Kasumi-1 (cell line): ENCODE measurements at places on chromosomes 6 and 20.

DNA sequence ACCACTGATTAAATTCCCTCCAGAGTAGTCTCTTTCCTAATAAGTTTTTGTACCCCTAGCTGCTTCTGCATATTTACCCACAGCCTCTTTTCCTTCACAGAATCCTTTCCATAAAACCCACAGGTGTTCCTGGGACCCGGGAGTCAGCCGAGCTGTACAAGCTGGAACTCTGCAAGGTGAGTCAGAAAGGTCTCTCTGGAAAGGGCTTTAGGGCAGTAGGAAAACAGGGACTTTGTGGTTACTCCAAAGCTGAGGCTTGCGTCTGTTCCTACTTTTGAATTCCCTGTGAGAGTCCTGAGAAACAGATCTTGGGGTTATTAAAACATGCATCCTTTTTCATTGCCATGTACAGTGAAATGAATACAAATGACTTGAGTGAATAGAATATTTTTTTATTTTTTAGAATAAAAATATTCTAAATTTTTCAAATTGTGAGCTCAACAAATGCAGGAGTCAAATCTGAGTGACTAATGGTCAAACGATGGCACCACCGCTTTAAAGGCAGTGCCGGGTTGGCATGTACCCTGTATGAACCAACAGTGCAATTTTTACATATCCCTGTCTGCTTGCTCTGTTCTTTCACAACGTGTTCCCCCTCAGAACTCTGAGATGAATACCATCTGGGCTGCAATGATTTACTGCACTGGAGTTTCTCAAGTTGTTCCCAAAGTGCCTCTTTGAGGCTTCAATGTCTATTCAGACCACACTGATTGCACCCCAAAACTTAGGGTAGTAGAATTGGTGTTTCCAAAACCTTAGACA is 78.4 kb downstream of the GFRAL start:
- no peak for DNase-seq

DNA sequence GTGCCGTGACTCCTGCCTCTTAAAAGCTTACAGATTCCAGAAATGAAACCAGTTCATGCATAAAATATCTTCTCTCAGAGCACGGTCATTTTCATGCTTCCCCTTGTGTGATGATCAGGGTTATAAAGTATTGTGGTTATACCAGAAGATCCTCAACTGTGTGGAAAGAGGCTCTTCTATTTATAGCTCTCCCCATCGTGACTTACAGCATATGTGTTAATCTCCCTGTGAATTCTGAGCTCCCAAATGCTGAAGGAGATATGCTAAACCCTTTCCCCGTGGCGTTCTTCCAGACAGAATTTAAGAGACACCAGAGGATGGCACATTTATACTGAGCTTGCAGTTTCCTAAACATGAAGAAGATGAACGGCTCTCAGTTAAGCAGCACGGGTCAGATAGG is 158.8 kb downstream of the CDH26 start:
- peak; percentile 83 for DNase-seq

DNA sequence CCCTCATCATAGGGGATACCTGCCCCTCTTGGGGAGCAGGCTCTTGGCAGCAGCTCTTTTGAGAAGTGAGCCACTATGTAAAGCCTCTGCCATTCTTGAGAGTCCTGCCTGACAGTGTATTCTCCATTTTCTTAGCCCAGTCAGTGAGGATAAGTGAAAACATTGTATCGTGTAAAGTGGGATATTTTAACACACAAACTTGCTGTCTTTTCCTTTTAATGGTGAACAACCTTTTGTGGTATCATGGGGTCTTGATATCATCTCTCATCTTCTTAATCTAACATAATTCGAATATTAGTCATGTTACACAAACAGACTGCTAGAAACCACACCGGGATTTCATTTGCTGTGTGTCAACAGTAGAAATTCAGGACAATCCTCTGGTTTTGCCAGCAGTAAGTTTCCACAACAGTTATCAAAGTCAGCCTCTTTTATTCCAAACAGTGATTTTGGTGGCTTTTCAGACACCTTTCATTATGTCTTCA is 136.2 kb downstream of the HIVEP1 start:
- DNase-seq, result no peak

DNA sequence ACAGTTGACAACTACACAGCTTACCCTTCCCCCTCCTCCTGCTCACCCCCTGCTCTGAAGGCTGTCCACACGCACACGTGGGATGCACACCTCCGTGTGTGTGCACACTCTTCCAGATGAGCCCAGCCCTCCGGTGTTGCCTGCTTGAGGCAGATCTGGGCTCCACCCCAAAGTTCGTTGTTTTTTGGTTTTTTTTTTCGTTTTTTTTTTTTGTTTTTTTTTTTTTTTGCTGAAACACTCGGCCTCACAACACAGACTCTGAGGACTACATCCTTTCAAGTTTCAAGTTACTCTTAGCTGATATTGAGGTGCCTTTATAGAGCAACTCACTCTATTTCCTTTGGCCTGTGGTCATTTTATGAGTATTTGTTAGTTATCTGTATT is 88.2 kb downstream of the RREB1 start:
- no peak for DNase-seq

DNA sequence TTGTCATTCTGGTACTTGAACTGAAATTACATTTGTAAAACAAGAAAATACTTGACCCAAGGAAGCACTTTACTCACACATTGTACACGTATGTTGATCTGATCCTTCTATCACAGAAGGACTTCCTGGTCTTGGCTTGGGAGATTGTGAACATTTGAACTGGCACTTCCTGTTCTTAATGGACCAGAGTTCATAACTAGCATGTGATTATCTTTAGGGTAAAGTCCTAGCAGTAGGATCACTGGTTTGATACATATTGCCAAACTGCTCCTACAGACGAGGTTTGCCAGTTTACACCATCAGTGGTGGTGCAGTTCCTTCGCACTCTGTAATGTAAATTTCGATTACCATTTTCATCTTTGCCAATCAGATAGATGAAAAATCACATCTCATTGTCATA is 12.7 kb downstream of the HECA start:
- no peak for DNase-seq

DNA sequence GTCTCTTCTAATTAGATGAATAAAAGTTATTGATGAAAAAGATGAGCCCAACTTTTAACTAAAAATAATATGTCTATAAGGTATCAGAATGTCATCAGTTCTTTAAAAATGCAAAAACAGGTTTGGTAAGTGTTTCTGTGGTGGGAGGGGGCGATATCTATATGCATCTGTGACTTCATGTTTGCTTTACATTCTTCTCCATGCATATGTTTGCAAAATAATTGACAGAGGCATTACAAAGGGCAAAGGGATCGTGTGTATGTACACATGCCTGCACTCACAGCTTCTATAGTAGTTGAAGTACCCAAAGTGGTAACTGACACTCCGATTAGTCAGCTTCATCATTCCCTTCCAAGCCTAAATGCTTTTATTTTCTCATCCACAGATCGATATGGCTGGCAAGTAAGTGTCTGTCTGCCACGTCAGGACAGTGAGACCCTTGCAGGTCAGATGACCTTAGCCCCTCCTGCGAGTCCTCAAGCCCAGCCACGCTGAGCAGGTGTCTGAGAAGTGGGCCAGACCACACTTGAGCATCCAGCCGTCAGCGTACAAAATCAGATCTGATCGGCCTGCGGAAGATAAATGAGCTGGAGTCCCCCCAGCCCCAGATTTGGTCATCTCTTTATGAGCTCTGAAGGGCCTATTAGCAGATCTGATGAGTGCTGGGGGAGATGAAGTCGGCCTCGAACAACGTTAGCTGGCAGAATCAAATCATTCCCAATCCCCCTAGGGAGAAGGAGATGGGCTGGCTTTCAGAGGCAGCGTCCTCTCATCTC is 369.1 kb downstream of the MAFB start:
- no peak for DNase-seq

GRCh38 chr6:129665555-129665954 is 44.4 kb downstream of the ARHGAP18 start:
- DNase-seq, result no peak

DNA sequence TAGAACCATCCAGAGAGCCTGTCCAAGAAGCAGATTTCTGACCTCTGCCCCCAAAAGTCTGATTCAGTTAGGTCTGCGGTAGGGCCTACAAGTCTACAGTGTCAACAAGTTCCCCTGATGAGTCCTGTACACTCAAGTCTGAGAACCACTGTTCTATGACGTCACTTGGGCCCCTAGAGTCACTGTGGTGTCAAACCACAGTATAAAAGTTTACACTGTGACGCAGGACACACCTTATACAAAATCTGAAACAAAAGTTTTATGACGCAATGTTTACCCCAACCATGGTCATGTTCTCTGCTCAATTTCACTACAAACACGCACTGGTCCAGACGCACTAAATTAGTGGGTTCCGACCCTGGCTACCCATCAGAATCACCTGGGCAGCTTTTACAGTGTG is 17.9 kb downstream of the SLA2 start:
- DNase-seq, result no peak

GRCh38 chr20:32463642-32464400 is 105.7 kb downstream of the ASXL1 start:
- DNase-seq, result no peak

DNA sequence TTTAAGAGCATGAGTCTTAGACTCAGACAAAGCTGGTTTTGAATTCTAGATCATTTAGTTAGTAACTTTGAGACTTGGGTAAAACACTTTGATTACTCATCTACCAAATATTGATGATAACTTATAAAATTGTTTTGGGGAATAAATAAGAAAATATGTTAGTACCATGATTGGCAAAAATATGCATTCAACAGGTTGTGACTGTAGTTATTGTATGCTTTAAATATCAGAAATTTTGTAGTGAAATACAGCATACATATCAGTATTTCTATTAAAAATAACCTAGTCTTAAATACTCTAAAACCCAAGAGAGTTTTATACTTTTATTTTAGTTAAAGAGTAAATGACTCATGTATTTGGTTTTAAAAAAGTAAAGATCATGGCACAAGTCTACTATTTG is 68.7 kb downstream of the ENPP1 start:
- no peak for DNase-seq

DNA sequence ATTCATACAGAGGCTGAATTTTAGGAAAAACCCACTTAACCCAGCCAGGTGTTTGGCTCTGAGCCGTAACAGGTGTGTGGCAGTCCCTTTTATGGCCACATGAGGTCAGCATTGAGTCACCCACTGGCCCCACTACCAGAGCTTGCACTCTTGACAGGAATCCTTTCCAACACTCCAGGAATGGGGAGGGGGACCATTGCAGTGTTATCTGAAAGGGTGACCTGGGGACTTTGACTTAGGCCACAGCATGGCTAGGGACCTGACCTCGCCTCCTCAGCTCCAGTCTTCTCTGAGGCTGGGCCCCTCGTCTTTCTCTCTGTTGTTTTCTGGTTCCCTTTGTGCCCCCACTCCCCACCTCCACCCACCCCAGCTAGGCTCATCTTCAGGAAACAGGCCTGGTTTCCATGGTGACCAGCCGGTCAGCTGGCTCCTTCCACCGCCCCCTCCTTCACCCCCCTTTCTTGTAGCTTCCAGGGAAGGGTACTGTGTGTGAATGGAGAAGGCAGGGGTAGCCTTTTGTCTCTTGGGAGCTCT is 2.1 kb upstream of the TMEM151B start:
- peak; percentile 41 for DNase-seq

GRCh38 chr6:147164761-147165160 is 39.5 kb upstream of the STXBP5 start:
- DNase-seq, result no peak

DNA sequence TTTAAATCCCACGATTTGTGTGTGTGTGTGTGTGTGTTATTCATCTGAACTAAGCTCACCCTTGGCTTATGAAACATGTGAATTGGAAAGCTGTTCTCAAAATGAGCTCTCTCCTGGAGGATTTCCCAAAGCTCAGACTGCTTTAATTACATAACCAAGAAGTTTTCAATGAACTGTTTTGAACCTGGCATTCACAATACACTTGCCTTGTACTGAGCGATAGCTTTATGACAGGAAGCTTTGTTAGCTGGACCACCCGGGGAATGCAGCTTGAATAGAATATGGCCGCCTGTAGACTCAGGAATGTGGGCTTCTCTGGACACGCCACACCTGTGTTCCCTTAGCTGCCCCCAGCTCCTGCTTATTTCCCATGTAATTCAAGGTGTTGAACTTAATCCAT is 71.4 kb upstream of the PREP start:
- DNase-seq, result no peak

DNA sequence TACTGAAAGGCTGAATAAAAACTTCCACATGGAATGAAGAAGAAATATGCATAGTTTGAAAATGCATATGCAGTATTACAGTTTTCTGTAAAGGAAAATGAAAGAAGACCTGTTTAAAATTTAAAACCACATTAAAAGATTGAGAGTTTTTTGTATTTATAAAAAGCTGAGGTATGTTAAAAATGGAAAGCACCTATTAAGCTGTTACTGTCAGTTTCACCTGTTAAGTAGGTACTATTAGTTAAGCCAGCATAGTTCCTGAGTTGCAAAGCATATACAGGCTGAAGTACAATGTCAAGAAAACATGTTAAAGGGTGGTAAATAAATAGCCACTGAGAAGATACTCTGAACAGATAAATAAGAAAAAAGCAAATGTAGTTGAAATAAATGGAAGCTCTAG is 69.9 kb downstream of the ATXN1 start:
- no peak for DNase-seq

GRCh38 chr6:144264270-144265060 is 20.7 kb upstream of the UTRN start:
- no peak for DNase-seq

- no peak for DNase-seq
These were observed 506.6 kb downstream of the RNF144B start for GRCh38 chr6:18893540-18894269.

- no peak for DNase-seq
These were observed 91.0 kb downstream of the TMEM242 start for GRCh38 chr6:157232161-157232895.
